ENCODE measurements at places on chromosomes 7 and 10. TPM values are rescaled to one million over a fixed set of nuclear protein-coding genes. Genes with fewer than 3 reads are reported as not detected.

Gene LRRN3
- total RNA-seq: 66.7 TPM

Gene UPK3BL1
- 12.0 TPM for total RNA-seq

Gene PIP
- not detected for total RNA-seq

Gene ZNF365
- total RNA-seq: 3.6 TPM

Gene IFIT2
- total RNA-seq: 2.6 TPM

GRCh38 chr7:132177708-132178401, 398.4 kb downstream of the PLXNA4 start:
- H3K27ac ChIP-seq: no peak overlapping the region
- DNase-seq: no peak
- H3K4me1 ChIP-seq: no peaks in the 10 kb centered on the region
- no peaks in the 10 kb centered on the region for H3K36me3 ChIP-seq

GRCh38 chr10:34002896-34003295, 668.4 kb upstream of the NRP1 start:
- no peaks in the 10 kb centered on the region for H3K36me3 ChIP-seq
- H3K4me1 ChIP-seq: no peaks in the 10 kb centered on the region
- no peak overlapping the region for H3K27ac ChIP-seq
- H3K4me3 ChIP-seq: no peak overlapping the region
- H3K27me3 ChIP-seq: no peaks in the 10 kb centered on the region
- no peak for DNase-seq

GRCh38 chr7:67448271-67448670, 451.6 kb downstream of the TYW1 start:
- H3K27me3 ChIP-seq: no peaks in the 10 kb centered on the region
- H3K4me3 ChIP-seq: no peak overlapping the region
- H3K27ac ChIP-seq: no peak overlapping the region
- no peaks in the 10 kb centered on the region for H3K4me1 ChIP-seq
- no peak for DNase-seq

DNA sequence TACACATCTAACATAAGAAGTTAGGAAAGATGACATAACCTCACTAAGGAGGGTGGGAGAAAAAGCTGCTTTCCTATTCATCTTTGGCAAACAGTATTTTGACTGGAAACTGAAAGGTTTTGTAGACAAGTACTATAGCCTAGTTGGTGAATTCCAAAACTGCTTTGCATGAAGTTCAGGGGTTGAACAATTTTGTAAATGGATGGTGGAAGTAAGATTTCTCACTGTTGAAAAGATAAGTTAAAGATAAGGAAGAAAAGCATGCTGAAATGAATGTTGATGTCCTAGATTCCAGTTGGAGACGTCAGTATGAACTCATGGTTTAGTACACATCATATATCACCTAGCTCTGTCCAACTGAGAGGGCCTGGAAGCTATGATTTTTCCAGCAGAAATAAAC, 159.1 kb upstream of the FEZF1 start:
- H3K27ac ChIP-seq: no peak overlapping the region
- no peaks in the 10 kb centered on the region for H3K4me1 ChIP-seq
- no peak for DNase-seq

DNA sequence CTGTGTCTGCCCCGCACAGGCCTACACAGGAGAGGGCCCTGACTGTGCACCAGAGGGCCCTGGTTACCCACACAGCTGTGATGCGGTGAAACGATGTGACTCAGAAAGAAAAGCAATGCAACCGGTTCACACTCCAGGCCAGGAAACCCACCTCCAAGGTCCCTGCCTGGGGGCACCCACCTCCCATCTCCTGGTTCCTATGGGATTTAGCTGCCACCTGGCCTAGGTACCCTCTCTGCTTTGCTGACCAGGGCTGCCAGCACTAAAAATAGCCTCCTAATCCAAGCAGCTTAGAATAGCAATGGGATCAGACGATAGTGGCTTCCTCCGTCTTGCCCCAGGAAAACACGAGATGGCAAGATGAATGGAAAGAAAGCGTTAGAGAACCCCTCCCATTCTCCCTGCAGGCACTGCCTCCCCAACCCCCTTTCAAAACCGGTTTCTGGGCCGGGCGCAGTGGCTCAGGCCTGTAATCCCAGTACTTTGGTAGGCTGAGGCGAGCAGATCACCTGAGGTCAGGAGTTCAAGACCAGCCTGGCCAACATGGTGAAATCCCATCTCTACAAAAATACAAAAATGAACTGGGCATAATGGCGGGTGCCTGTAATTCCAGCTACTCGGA, 12.4 kb downstream of the RBP3 start:
- no peak for DNase-seq
- no peak overlapping the region for H3K27ac ChIP-seq
- no peaks in the 10 kb centered on the region for H3K36me3 ChIP-seq
- no peaks in the 10 kb centered on the region for H3K4me1 ChIP-seq
- H3K4me3 ChIP-seq: no peak overlapping the region

DNA sequence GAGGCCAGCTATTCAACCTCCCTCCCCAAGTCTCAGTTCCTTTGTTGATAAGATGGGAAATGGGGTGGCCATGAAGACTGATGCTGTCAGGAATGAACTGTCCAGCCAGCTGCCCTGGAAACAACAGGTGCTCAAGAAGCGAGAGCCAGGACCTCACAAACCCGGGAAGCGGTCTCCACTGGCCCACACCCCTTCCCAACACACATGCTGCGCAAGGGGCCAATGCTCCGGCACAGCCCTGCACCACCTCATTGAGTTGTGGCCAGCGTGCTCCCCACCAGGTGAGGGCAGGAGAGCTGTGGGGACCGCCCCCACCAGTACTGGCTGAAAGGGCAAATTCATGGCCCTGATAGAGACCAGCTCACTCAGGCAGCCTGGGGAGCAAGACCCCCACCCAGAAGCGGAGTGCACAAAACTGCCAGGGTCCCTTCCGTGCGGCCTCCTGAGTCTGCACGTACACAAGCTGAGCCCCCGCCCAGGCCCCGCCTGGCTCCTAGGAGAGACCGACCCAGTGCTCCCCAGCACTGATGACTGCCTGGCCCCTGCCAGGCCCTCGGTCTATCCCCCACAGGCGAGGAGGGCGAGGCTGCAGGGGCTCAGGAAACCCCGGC, 216.6 kb downstream of the MAD1L1 start:
- H3K27me3 ChIP-seq: no peaks in the 10 kb centered on the region
- H3K4me1 ChIP-seq: peaks cover 48% of the 10 kb centered on the region
- no peaks in the 10 kb centered on the region for H3K36me3 ChIP-seq
- H3K27ac ChIP-seq: no peak overlapping the region
- H3K4me3 ChIP-seq: no peak overlapping the region

- DNase-seq: no peak
- peaks cover 9% of the 10 kb centered on the region for H3K36me3 ChIP-seq
- no peaks in the 10 kb centered on the region for H3K27me3 ChIP-seq
- peak overlapping the region; percentile 79 for H3K27ac ChIP-seq
- no peak overlapping the region for H3K4me3 ChIP-seq
These were observed 42.5 kb downstream of the STK17A start for GRCh38 chr7:43625453-43625852.

GRCh38 chr7:121103086-121103485, 114.6 kb downstream of the CPED1 start:
- no peaks in the 10 kb centered on the region for H3K27me3 ChIP-seq
- H3K36me3 ChIP-seq: peaks cover 8% of the 10 kb centered on the region
- DNase-seq: no peak
- H3K4me1 ChIP-seq: peaks cover 16% of the 10 kb centered on the region
- H3K4me3 ChIP-seq: no peak overlapping the region
- peak overlapping the region; percentile 28 for H3K27ac ChIP-seq

DNA sequence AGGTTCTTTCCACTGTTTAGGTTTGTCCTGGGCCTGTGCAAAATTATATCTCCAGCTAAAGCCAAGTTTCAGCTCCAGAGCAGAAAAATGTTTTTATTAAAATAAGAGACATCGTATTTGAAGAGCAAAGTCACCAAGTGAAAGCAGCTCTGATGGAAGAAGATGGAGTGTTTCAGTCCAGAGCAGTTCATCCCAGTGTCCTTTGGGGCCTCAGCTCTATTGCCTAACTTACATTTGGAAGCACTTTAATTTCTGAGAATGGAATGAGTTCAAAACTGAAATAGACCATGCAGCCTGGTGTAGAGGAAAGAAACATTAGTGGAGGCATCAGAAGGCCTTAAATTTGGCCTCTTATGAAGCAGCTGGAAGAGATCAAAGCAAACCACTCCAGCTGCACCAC, 545.2 kb downstream of the SORCS1 start:
- no peaks in the 10 kb centered on the region for H3K36me3 ChIP-seq
- H3K27me3 ChIP-seq: no peaks in the 10 kb centered on the region
- no peak for DNase-seq
- H3K4me1 ChIP-seq: no peaks in the 10 kb centered on the region
- H3K4me3 ChIP-seq: no peak overlapping the region

- H3K27ac ChIP-seq: no peak overlapping the region
- peaks cover 11% of the 10 kb centered on the region for H3K4me1 ChIP-seq
- DNase-seq: no peak
- H3K36me3 ChIP-seq: no peaks in the 10 kb centered on the region
- H3K4me3 ChIP-seq: no peak overlapping the region
These were observed 96.6 kb upstream of the KLF6 start for GRCh38 chr10:3881622-3882021.

DNA sequence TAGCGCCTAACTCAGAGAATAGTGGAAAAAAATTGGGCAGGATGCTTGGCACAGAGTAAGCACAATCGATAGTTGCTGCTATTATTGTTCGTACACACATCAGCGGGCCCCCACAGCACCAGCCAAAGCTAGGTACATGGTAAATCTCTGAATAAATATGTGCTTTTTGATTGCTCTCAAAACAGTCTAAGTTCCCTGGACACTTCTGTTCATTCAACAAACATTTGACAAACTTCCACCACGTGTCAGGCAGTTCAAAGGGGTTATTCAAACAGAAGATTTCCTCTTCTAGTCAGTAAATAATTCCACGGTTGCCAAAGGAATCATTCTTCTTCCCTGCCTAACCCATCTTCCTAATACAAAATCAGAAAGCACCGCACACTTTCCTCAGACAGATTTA, 150.8 kb downstream of the DGKI start:
- H3K4me1 ChIP-seq: no peaks in the 10 kb centered on the region
- H3K36me3 ChIP-seq: no peaks in the 10 kb centered on the region
- no peaks in the 10 kb centered on the region for H3K27me3 ChIP-seq
- H3K27ac ChIP-seq: no peak overlapping the region
- no peak for DNase-seq
- no peak overlapping the region for H3K4me3 ChIP-seq

DNA sequence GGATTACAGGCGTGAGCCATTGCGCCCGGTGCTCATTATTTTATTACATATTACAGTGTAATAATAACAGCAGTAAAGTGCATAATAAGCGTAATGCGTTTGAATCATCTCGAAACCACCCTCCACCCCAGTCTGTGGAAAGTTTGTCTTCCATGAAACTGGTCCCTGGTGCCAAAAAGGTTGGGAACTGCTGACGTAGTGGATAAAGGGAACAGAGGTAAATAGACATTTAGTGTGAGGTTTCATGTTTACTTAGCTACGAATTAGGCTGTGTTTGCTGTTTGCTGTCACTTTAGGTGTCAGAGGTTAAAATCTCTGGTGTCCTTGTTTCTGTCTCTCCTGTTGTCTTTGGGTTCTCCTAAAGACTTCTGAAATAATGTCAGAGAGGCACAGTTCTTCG, 60.3 kb upstream of the SLC39A12 start:
- H3K4me1 ChIP-seq: no peaks in the 10 kb centered on the region
- H3K27ac ChIP-seq: no peak overlapping the region
- H3K36me3 ChIP-seq: no peaks in the 10 kb centered on the region
- no peaks in the 10 kb centered on the region for H3K27me3 ChIP-seq

DNA sequence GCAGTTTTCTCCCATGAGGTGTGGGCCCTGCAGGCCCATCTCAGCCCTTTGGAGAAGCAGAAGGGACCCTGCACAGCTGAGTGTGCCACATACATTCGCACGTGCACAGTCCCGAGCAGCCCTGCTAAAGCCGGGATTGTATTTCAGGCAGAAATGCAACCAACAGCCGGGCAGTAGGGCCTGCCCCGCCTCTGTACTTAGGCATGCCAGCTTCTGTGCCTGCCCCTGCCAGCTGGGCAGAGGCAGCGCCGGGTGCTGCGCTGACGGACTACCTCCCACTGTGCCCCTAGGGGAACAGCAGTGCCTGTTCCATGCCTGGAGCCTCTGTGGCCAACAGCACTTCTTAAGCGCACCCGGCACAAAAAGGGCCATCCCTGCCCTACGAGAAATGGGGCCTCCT, 170.3 kb downstream of the NEURL1 start:
- no peak overlapping the region for H3K4me3 ChIP-seq
- no peak for DNase-seq
- peaks cover 3% of the 10 kb centered on the region for H3K36me3 ChIP-seq
- H3K27me3 ChIP-seq: no peaks in the 10 kb centered on the region
- H3K27ac ChIP-seq: peak overlapping the region; percentile 36
- no peaks in the 10 kb centered on the region for H3K4me1 ChIP-seq

DNA sequence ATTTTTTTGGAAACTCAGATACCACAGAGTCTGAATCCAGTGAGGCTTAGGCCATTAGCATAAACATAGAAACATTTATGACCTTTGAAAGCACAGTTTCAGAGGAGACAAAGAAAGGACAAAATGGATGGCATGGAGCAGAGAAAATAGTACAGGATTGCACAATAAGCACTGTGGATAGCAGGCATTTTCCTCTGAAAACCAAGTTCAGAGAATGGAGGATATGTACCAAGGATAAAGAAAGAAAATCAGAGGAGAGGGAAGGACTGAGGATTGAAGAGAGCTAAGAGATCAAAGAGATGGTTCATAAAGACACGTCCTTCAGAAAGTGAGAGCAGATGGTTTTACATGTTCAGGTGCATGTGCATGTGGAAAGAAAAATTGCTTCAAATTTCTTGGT, 707.2 kb upstream of the CELF2 start:
- no peaks in the 10 kb centered on the region for H3K27me3 ChIP-seq
- no peaks in the 10 kb centered on the region for H3K36me3 ChIP-seq
- H3K4me1 ChIP-seq: no peaks in the 10 kb centered on the region
- no peak overlapping the region for H3K27ac ChIP-seq
- H3K4me3 ChIP-seq: no peak overlapping the region

DNA sequence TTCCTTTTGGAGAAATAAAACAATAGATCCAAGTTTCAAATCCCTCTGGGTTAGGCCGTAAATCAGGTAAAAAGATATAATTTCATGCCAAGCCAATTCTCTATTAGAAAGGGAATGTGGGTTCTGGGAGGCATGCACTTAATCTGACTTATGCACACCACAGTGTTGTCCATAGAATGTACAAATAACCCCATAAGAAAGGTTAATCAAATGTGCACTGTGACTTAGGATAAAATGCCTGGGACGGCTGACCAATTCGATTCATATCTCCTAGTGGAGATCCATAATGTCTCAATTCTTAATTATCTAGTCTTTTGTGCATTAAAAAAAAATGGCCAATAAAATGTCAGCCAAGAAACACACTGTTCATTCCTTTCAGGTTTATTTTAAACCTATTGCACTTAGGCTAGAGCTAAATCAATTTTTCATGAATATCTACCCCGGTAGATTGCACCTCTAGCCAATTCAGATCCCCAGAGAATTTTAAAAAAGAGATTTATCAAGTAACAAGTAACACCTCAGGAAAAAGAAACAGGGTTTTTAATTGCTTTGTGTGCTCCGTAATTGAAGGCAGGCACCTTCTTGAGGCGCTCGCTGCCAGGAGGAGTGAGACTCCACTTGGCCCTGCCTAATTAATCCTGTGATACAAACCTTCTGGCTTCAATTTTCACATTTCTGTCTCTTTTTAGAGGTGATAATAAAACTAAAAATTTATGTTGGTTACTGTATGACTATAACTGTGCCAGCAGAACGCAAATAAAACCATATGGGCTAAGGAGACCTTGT, 265.1 kb downstream of the ETV1 start:
- no peaks in the 10 kb centered on the region for H3K4me1 ChIP-seq
- no peaks in the 10 kb centered on the region for H3K36me3 ChIP-seq
- no peak overlapping the region for H3K4me3 ChIP-seq
- DNase-seq: no peak
- no peaks in the 10 kb centered on the region for H3K27me3 ChIP-seq

- H3K27ac ChIP-seq: peak within 1 kb of the TSS; percentile 98
- H3K27me3 ChIP-seq: no peaks in the 10 kb centered on the region
- peaks cover 50% of the 10 kb centered on the region for H3K36me3 ChIP-seq
- peak within 1 kb of the TSS; percentile 85 for H3K4me3 ChIP-seq
- no peaks in the 10 kb centered on the region for H3K4me1 ChIP-seq
These were observed at the start of gene LDB3 for GRCh38 chr10:86668297-86669165. Gene LDB3 (plus strand): TSS chr10:86668511. CDS start chr10:86668692, 181 bp downstream.

Measured in right atrium auricular region (tissue), 2 donors.